ENCODE measurements at places on chromosomes 2 and 18. TPM values are rescaled to one million over a fixed set of nuclear protein-coding genes. Genes with fewer than 3 reads are reported as not detected.

- DNase-seq, result no peak
- H3K27me3 ChIP-seq, result no peaks in the 10 kb centered on the region
- no peak overlapping the region for H3K27ac ChIP-seq
- no peak overlapping the region for H3K4me3 ChIP-seq
- no peaks in the 10 kb centered on the region for H3K36me3 ChIP-seq
Measured at GRCh38 chr18:26119246-26119645, 14.4 kb upstream of the PSMA8 start.

DNA sequence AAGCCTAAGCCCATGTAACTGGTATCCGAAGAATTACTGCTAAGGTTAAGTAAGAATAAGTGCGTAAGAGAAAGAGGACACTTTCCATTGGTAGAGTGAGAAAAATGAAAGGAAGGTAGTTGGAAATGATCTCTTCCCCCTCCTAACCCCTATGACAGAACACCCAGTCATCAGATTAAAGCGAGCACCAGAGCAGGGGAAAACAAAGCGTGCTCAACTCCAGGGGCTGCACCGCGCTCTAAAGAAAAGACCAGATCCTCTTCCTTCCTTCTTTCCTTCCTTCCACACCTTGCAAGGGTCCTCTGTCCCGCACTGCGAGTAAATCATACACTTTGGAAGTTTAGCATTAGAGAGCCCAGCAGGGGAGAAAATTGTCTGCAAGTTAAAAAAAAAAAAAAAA, 971 bp upstream of the CDH7 start:
- no peak for DNase-seq
- H3K27me3 ChIP-seq, result no peaks in the 10 kb centered on the region
- no peak overlapping the region for H3K27ac ChIP-seq
- peaks cover 8% of the 10 kb centered on the region for H3K4me1 ChIP-seq
- no peak overlapping the region for H3K4me3 ChIP-seq
- H3K36me3 ChIP-seq, result no peaks in the 10 kb centered on the region

- no peaks in the 10 kb centered on the region for H3K4me1 ChIP-seq
- no peak for DNase-seq
- H3K36me3 ChIP-seq, result no peaks in the 10 kb centered on the region
- no peak overlapping the region for H3K27ac ChIP-seq
Measured at GRCh38 chr2:224211181-224211480, 172.0 kb upstream of the SERPINE2 start.

GRCh38 chr2:60926741-60927552, 45.6 kb downstream of the REL start:
- H3K4me1 ChIP-seq, result no peaks in the 10 kb centered on the region
- no peak for DNase-seq
- no peak overlapping the region for H3K4me3 ChIP-seq
- H3K36me3 ChIP-seq, result peaks cover 12% of the 10 kb centered on the region

The ICOS gene
- 1.0 TPM for total RNA-seq

DNA sequence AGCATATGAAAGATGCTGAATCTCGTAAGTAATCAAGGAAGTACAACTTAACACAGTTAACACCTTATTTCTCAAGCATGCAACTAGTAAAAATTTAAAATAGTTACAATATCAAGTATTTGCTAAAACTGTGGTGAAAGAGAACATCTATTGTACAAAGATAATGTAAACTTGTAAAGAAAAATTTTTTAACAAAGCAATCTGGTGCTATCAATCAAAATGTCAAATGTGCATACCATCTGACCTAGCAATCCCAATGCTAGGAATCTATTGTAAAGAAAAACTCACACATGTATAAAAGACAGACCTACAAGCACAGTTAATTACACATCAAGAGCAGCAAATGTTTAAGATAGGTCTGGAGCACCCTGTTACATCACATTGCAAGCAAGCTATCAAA, 90.1 kb downstream of the SLC66A3 start:
- no peak overlapping the region for H3K27ac ChIP-seq
- H3K27me3 ChIP-seq, result no peaks in the 10 kb centered on the region
- H3K4me1 ChIP-seq, result no peaks in the 10 kb centered on the region
- H3K36me3 ChIP-seq, result no peaks in the 10 kb centered on the region

GRCh38 chr2:46547223-46548102, 68.1 kb downstream of the TMEM247 start:
- peaks cover 24% of the 10 kb centered on the region for H3K4me1 ChIP-seq
- no peak for DNase-seq
- H3K27me3 ChIP-seq, result no peaks in the 10 kb centered on the region
- no peak overlapping the region for H3K27ac ChIP-seq
- no peaks in the 10 kb centered on the region for H3K36me3 ChIP-seq

The MSTN gene
- total RNA-seq, result 0.27 TPM

The CMPK2 gene
- 3.8 TPM for total RNA-seq

- no peaks in the 10 kb centered on the region for H3K4me1 ChIP-seq
- no peaks in the 10 kb centered on the region for H3K27me3 ChIP-seq
- H3K4me3 ChIP-seq, result no peak overlapping the region
- H3K36me3 ChIP-seq, result no peaks in the 10 kb centered on the region
- H3K27ac ChIP-seq, result no peak overlapping the region
Measured at GRCh38 chr2:23761638-23762037, 165.3 kb downstream of the ATAD2B start.

- peaks cover 45% of the 10 kb centered on the region for H3K4me1 ChIP-seq
- H3K27me3 ChIP-seq, result no peaks in the 10 kb centered on the region
- no peak overlapping the region for H3K27ac ChIP-seq
- no peaks in the 10 kb centered on the region for H3K36me3 ChIP-seq
Measured at GRCh38 chr2:1708476-1709334, 35.6 kb downstream of the PXDN start.

The SLC39A6 gene
- total RNA-seq, result 42.6 TPM

The HOXD10 gene
- 0.54 TPM for total RNA-seq

The COLEC12 gene
- 13.1 TPM for total RNA-seq

- no peak overlapping the region for H3K4me3 ChIP-seq
- no peak overlapping the region for H3K27ac ChIP-seq
- no peak for DNase-seq
- H3K4me1 ChIP-seq, result peaks cover 12% of the 10 kb centered on the region
- H3K27me3 ChIP-seq, result no peaks in the 10 kb centered on the region
Measured at GRCh38 chr18:44771572-44771955, 90.9 kb downstream of the SETBP1 start.

GRCh38 chr18:24913507-24914170, 438.3 kb downstream of the ZNF521 start:
- H3K4me1 ChIP-seq, result no peaks in the 10 kb centered on the region
- H3K27ac ChIP-seq, result no peak overlapping the region
- DNase-seq, result no peak
- no peaks in the 10 kb centered on the region for H3K36me3 ChIP-seq
- H3K4me3 ChIP-seq, result no peak overlapping the region

The ALK gene
- 0.22 TPM for total RNA-seq

GRCh38 chr18:28086670-28087552, 90.0 kb downstream of the CDH2 start:
- no peak overlapping the region for H3K27ac ChIP-seq
- H3K4me3 ChIP-seq, result no peak overlapping the region
- H3K27me3 ChIP-seq, result no peaks in the 10 kb centered on the region
- no peaks in the 10 kb centered on the region for H3K36me3 ChIP-seq
- peak; percentile 40 for DNase-seq
- peaks cover 10% of the 10 kb centered on the region for H3K4me1 ChIP-seq

Data from thyroid gland (tissue), 4 donors.